Fibroblast of lung (primary cell): ENCODE measurements at places on chromosomes 7 and 10. TPM values are rescaled to one million over a fixed set of nuclear protein-coding genes. Genes with fewer than 3 reads are reported as not detected.
A peak's percentile ranks its signal among the peaks of the same experiment; 100 is the strongest.

GRCh38 chr7:148472406-148472805 is 118.2 kb upstream of the C7orf33 start:
- DNase-seq: no peak

DNA sequence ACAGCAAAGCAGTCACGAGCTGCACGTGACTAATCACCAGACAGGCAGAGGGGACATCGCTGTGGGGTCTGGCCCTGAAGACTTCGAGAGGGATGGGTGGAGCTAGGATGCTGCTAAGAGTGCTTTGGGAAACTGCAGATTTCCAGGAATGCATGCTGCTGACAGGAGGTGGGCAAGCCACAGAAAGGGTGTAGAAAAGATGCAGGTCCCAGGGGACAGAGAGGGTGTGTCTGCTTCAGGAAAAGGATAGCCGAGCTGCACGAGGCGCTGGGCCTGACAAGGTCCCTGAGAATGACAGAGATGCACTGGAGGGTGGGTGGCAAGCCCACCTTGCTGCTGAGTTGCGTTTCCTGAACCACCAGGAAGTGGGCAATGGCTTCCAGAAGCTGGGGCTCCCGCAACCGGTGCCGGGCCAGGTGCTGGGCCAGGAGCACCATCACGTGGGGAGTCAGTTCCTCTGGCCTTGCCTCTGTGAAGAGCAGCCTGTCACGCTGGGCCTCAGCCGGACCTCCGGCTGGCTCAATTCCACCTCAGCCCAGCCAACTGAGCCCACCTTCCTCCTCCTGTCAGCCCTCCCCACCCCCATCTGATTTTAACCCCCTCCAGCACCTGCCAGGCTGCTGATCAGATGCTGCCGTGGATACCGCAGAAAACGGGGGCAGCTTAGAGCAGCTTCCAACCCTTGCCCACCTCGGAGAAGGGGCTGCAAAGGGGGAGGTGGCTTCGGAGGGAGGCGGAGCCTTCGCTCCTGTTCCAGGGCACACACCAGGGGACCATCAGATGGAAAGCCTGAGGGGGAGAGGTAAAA is 2.2 kb downstream of the FASTK start:
- DNase-seq: no peak

DNA sequence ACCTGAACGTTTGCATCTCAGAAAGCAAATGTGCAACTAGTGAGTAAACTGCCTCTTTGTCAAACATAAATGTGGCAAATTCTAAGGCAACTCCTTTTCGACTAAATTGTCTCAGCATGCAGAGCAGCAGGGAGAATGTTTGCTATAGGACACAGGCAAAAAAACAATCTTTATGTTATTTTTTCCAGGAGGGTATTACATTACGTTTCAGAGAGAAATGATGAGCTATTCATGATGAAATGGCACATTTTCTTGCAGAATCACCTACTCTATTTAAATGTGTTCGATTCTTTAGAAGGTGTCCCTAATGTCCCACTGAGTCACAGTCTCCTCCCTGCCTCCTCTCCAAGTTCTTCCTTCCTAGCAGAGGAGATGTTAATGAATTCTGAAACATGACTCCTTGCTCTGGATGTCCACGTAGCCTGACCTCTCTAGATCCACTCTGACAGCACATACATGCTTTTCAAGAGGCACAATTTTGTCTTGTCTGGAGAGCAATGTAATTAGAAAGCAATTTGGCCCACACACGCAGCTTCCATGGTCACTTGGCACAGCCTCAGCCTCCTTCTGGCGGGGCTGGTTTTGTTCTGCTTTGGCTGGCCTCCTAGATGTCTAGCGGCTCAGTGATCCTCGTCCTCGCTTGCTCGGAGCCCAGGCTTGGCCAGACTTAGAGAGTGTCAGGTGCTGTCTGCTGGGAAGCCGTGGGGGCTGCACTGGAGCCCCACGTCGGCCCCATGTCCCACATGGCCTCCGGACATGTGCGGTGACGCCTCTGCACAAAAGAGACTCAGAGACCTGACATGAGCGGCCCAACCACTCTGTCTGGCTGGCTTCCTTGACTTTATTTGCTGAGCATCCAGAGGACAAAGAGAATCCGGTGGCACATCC is 125.7 kb upstream of the ZNF438 start:
- DNase-seq: peak; percentile 87

GRCh38 chr7:98157761-98158160 is 51.1 kb downstream of the LMTK2 start:
- no peak for DNase-seq

DNA sequence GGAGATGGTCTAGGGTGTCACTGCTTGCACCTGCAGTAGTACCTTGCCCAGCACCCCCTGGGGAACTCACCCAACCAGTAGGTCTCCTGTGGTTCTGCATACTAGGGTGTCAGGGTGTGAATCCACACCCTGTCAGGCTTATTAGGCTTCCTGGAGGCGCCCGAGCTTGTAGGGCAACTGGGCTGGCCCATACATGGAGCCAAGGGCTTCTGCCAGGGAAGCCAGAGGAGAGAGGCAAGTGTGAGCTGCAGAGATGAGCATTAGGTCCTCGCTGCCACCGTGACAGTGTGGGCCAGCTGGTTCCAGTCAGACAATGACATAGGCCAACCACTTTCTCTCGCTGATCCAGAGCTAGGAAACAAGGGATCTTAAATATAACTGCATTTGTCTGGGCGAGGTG is 11.2 kb downstream of the MXI1 start:
- DNase-seq: no peak

- DNase-seq: no peak
These were observed 27.4 kb downstream of the CCDC3 start for GRCh38 chr10:12974078-12974477.

Gene SPAM1
- total RNA-seq: not detected in 2 replicates

Gene FANK1
- total RNA-seq: 0.83 and 2.6 TPM in 2 replicates
